ENCODE measurements at places on chromosomes 1 and 21.

- DNase-seq = no peak
Observed at GRCh38 chr1:9960706-9961562, 17.7 kb downstream of the NMNAT1 start.

DNA sequence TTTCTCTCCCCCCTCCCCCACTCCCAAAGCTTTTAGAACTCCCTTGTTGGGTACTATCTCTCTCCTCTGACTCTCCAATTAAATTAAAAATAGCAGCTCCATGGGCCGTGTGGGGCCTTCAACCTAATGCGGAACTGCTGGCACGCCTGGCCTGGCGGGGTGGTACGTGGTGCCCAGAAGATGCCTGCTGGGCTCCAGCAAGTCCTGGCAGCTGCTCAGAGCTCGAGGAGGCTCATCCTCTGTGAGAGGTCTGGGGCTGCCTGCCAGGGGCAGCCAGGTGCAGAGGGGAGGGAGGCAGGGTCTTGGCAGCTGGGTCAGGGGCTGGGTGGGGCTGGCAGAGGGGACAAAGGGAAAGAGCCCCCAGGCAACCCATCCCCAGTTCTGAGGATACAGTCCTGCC lies 74.4 kb downstream of the ACTL8 start:
- no peak for DNase-seq

DNA sequence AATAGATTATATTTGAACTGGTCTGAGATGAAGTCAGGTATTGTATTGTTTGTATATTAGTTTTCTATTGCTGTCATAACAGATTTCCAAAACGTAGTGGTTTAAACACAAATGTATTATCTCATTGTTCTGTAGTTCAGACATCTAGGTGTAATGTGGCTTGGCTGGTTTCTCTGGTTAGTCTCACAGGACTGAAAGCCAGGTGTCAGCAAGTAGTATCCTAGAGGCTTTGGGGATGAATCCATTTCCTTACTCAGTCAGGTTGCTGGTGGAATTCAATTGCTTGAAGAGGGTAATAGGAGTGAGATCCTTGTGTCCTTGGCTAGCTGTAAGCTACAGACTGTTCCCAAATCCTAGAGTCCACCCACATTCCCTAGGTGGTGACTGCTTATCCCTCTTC lies 675.8 kb downstream of the NCAM2 start:
- DNase-seq = no peak

- DNase-seq = no peak
Observed at GRCh38 chr1:232568906-232569553, 60.9 kb downstream of the SIPA1L2 start.

- DNase-seq = peak; percentile 13
Observed at GRCh38 chr1:230797942-230798365, 50.8 kb downstream of the CAPN9 start.
